AG08396 (cell line): ENCODE measurements at places on chromosomes 1 and 21.

DNA sequence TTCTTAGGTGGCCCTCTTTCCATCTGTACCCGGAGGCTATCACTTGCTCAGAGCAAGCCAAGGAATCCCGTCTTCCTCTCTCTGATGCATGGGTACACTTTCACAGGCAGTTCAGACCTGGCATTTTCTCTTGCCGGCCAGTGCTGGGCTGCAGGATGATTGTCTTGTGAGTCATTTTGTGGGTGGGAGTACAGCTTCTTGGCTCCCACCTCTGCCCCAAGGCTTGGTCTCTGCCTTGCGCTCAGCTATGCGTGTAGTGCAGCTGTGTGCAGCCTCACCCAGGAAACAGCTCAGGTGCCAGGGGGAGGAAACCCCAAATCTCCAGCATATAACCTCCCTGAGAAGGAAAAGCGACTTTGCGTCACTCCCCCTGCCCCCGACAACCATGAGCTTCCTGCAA lies 3.9 kb upstream of the AJAP1 start:
- no peak for DNase-seq

DNA sequence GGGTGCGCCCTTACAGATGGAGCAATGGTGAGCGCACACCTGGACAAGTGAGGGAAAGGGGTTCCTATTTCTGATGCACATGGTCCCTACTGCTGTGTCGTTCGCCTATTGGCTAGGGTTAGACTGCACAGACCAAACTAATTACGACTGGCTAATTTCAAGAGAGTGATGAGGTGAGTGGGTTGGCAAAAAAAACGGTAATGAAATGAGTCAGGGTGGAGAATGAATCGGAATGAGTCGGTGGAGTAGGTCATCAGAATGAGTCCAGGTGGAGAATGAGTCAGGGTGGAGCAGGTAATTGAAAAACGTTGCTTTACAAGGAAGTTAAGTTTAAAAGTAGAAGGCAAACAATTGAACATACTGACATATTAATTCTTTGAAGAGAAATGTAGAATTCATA lies 79.8 kb downstream of the WDR4 start:
- no peak for DNase-seq

DNA sequence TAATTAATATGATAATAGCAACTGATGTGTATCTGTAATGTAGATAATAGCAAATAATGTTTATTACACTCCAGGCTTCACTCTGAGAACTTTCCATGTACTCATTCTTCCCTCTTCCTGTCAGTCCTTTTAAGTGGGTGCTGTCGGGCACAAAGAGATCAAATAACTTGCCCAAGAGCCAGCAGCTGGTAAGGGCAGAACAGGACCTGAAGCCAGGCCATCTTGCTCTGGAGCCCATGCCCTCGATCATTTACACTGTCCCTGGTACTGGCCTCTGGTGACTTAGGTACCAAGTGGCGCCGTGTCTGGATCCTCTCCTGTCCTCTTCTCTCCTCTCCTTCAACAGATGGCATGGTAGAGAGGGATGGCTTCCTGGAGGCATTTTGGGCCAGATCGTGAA lies 97.2 kb downstream of the VPS13D start:
- no peak for DNase-seq

DNA sequence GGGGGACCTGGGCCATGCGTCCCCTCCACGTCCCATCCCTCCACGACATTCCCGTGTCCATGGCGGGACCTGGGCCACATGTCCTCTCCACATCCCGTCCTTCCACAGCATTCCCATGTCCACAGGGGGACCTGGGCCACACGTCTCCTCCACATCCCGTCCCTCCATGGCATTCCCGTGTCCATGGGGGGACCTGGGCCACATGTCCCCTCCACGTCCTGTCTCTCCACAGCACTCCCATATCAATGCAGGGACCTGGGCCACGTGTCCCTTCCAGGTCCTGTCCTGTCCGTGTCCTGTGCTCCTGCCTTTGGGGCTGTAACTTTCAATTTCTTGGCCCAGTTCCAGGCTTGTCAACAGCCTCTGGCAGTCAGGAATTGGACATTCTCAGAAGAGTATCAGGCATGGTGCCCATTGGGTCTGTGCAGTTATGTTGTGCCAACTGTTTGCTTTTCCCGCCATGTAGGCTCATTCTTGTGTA lies 47.1 kb downstream of the WNT9A start:
- DNase-seq = no peak

GRCh38 chr21:14492931-14493330 lies 53.2 kb downstream of the SAMSN1 start:
- DNase-seq = no peak

GRCh38 chr1:9633493-9633892 lies 18.0 kb upstream of the PIK3CD start:
- DNase-seq = no peak

GRCh38 chr1:47434051-47434842 lies 3.6 kb upstream of the FOXD2 start:
- DNase-seq = peak; percentile 68

- DNase-seq = no peak
Measured at GRCh38 chr1:15231714-15232201, 15.3 kb upstream of the FHAD1 start.

DNA sequence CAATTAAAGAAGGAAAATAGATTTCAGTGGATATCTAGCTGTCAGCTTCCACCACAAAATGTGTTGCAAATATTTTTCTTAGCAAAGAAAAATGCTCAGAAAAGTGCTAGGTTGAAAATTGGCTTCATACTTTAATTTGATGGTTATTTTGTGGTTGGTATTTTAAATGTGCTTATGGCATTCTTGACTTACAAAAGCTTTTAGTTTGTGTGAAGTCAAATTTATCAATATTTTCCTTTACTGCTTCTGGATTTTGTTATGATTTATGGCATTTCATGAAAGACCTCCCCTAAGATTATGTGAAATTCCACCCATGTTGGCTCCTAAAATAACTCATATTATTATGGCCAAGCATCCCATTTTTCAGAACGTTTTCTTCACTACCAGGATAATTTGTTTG lies 51.5 kb downstream of the PSMG1 start:
- DNase-seq = no peak

DNA sequence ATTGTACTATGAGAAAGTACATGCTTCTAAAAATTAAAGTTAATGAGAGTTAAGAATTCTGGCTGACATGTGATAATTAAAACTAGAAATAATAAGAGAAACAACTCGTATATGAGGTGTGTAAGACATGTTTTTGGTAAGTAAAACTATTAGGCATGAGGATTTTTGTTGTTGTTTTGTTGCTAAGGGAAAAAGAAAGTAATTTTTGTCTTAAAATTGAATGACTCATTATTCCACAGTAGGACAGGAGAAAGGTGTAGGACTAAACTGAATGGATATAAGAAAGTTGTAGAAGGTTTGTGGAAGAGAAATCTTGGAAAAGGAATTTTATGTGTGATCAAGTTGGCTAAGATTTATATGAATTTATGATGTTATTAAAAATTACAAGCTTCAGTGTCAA lies 54.8 kb downstream of the TBX19 start:
- no peak for DNase-seq

GRCh38 chr1:27071049-27071416 lies 58.4 kb upstream of the TENT5B start:
- peak; percentile 57 for DNase-seq

DNA sequence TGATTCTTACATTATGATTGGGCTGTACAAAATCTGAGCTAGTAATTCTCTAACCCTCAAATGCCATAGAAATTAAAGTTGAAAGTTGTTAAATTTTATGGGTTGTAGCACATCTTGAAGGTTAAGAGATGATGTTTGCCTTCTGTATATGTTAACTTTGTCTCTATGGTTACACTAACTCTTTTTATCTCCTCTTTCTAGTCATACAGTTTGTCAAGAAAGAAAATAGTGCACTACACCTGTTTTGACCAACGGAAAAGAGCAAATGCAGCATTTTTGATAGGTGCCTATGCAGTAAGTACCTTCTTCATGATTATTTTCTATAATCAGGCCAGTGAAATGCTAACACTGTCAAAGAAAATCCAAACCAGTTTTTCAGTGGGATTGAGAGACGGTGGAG lies 38.2 kb downstream of the CDC14A start:
- DNase-seq = no peak

DNA sequence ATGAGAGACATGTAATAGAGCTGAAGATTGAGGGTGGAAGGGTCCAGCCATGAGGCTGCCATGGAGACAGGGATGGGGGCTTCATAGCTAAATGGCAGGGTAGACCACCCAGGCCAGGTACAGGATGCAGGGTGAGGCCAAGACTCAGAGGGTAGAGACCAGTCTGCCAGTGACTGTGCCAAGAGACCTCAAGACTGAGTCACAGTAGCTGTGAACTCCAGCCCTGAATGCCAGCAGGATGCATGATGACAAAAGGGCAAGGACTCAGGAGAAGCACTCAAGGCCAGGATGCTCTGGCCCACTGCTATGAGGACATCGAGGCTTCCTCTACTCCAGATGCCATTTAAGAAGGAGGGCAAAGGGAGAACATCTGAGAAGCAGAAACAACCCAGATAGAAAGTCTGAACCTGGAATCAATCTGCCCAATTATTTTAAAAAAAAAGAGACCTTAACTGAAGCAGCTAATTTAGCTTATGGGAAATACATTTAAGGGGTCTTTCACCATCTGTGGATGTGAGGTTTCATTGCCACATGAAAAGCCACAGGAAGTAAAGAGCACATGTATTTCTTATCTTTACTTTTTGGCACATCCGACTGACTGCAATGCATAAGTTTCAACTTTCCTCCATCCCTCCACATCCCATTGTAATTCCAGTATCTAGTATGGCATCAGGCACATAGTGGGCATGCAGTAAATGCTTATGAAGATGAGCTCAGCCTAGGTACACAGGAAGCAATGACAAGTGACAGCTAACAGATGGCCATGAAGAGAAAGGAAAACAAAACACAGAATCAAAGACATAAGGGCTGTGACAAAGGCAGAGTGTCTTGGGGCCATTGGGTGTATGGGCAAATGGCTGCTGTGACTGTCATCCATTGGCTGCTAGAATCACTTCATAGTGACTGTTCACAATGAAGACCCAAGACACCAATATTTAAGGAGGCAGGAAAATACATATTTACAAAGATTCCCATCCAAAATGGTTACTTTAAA lies 40.2 kb downstream of the SUSD4 start:
- DNase-seq = no peak

DNA sequence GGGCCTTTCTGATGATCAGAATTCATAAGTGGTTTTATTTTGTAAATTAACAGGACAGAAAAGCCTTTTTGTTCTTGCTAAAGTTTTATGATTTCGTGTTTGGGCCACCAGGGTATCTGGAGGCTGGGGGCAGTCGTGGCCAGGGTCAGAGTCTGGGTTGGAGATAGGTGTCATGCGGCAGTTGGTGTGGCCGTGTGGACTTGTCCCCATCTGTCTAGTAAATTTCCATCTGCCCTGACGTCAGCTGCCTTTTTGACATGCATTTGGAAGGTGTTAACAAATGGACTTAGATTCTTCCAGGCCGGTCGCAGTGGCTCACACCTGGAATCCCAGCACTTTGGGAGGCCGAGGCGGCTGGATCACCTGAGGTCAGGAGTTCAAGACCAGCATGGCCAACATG lies 56.8 kb downstream of the SKI start:
- DNase-seq = no peak

- DNase-seq = no peak
Measured at GRCh38 chr1:197402189-197402588, 134.1 kb downstream of the CRB1 start.

DNA sequence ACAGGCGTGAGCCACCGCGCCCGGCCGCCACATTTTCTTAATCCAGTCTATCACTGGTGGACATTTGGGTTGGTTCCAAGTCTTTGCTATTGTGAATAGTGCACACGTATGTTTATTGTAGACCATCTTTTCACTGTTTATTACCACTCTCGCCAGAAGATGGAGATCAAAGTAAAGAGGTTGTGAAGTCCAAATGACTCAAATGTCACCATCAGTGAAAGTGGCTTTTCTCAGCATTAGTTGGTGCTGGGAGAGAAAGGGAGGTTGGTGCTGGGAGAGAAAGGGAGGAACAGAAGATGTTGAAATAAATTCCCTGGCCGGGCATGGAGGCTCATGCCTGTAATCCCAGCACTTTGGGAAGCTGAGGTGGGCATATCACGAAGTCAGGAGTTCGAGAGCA lies 10.4 kb upstream of the UHMK1 start:
- DNase-seq = no peak

DNA sequence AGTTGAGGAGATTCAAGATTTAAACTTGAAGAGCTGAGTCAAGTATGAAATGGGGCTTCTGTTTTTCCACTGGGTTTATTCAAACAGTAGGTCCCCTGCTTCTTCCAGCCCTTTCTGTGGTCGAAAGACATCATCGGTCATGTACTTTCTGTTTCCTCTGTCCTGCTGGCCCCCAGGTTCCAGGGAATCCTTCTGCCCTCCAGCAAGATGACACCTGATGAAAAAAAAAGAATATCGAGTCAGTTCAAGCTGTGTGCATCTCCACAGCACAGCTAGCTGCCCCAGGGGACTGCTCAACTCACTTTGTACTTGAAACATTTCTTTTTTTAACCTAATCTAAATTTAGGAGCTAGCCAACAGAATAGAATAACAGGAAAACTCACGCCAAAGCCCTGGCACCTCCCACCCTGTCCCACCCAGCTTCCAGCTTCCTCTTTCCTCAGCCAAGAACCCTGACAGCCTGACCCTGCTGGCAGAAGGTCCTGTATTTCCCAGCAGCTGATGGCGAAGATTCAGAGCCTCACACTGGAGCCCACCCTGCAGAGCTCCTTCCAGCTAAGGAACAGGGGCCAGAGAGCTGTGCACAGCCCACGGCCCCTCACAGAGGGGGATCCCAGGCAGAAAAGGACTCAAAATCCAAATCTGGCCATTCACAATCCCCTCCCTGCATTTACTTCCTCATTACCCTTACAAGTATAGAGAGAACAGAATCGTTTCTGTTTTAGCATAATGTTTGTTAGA lies 176.5 kb downstream of the PSMG1 start:
- DNase-seq = no peak

GRCh38 chr1:47211796-47212269 lies 20.2 kb downstream of the TAL1 start:
- DNase-seq = no peak

DNA sequence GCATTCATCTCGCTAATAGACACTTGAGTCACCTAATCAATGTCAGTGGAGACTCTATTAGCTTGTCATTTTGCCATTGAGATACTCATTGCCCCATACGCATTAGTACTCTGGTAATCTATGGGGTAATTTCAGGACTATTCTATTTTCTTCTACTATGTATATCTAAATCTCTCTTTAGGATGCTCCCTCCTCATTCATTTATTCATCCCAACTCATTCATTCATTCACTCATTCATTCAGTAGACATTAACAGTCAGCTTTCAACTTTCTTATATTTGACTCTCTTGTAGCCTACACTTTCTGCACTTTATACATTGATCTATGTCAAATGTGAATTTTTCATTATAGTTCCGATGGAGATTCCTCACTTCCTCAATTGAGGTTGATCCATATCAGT lies 170.9 kb downstream of the ASTN1 start:
- no peak for DNase-seq

GRCh38 chr1:168234846-168235547 lies 9.2 kb downstream of the SFT2D2 start:
- DNase-seq = peak; percentile 65

DNA sequence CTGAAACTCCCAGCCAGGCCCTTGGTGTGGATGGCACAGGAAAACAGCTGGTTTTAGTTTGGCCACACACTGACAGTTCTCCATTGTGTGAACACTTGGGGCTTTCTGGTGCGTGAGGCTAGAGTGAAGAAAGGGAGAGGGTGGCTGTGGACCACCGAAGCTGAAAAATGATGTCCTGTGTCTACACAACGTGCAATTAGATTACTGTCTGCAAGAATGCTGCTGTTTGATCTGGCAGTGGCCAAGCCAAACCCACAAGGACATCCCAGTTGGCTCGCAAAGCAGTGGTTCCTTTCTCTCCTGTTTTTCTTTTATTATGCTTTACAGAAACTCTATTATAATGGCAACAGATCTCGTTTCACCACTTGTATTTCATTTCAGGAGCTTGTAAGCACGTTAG lies 58.9 kb downstream of the ERG start:
- DNase-seq = no peak
